ENCODE measurements at places on chromosomes 7 and 10.

- no peak for DNase-seq
Measured at GRCh38 chr10:122643931-122644534, 55.6 kb downstream of the C10orf120 start.

GRCh38 chr7:123966936-123967335 is 41.9 kb downstream of the SPAM1 start:
- DNase-seq: no peak

DNA sequence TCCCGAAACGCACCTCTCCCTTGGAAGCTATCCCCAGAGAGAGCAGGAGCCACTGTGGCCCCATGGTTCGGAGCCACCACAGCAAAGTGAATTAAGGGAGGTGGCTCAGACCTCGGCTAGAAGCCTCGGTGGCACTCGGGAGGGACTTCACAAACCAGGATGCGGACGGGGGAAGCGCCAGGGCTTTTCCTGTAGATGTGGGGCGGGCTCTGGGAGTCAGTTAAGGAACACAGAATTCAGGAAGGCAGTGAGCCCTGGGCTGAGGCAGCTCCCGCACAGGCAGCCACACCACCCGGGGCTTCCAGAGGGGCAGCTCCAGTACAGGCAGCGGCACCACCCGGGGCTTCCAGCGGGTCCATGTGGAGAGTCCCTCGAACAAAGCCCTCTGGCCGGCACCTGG is 42.7 kb upstream of the DPYSL4 start:
- no peak for DNase-seq

GRCh38 chr7:44539669-44540506 is 1.2 kb downstream of the NPC1L1 start:
- no peak for DNase-seq

- DNase-seq: no peak
Measured at GRCh38 chr7:143188994-143189393, 5.8 kb downstream of the TAS2R39 start.

GRCh38 chr10:51405580-51406351 is 293.6 kb downstream of the CSTF2T start:
- DNase-seq: no peak

- no peak for DNase-seq
Measured at GRCh38 chr7:85010306-85010705, 176.6 kb downstream of the SEMA3D start.

DNA sequence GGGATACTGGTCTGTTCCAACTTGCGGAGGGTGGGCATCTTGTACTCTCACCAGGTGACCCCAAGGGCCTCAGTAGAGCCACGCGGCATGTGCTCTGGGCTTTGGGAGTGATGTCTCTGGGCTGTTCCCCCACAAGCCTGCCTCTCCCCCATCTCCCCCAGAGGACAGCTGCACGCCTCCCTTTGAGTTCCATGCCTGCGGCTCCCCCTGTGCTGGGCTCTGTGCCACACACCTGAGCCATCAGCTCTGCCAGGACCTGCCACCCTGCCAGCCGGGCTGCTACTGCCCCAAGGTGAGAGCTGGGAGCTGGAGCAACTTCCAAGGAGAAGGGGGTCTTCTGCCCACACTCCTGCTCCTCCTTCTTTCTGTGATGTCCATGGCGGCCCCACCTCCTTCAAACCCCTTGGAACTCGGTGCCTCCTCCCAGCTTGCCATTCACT is 15.0 kb upstream of the ZNF862 start:
- no peak for DNase-seq

- DNase-seq: peak; percentile 3
Measured at GRCh38 chr7:44291066-44291732, 34.2 kb downstream of the CAMK2B start.

GRCh38 chr7:82258181-82258580 is 185.4 kb downstream of the CACNA2D1 start:
- no peak for DNase-seq

DNA sequence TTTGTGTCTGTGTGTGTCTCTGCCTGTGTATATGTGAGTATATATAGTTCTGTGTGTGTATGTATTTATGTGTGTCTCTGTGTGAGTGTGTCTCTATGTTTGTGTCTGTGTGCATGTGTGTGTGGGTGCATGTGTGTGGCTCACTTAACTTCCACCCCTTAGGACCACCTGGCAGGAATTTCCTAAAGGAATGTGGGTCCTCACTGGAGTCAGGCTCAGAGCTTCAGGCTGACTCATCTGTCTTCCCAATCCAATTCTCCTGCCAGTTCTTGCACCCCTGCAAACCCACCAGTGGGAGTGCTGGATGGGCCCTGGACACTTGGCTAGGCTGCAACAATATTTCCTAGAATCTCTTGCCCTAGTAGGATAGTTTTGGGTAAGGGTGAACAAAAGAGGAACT is 70.2 kb upstream of the GRB10 start:
- no peak for DNase-seq

GRCh38 chr7:39757604-39758003 is 134.2 kb downstream of the RALA start:
- no peak for DNase-seq

GRCh38 chr7:121023194-121023593 is 34.7 kb downstream of the CPED1 start:
- DNase-seq: no peak

DNA sequence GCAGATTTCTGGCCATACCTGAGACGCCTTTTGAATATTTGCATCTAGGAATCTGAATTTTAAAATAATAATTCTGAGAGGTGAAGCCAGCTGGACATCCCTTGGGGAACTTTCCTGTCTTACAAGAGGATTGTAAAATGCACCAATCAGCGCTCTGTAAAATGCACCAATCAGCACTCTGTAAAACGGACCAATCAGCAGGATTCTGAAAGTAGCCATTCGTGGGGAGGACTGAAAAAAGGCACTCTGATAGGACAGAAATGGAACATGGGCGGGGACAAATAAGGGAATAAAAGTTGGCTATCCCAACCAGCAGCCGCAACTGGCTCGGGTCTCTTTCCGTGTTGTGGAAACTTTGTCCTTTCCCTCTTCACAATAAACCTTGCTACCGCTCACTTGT is 9.9 kb downstream of the PPIF start:
- no peak for DNase-seq

DNA sequence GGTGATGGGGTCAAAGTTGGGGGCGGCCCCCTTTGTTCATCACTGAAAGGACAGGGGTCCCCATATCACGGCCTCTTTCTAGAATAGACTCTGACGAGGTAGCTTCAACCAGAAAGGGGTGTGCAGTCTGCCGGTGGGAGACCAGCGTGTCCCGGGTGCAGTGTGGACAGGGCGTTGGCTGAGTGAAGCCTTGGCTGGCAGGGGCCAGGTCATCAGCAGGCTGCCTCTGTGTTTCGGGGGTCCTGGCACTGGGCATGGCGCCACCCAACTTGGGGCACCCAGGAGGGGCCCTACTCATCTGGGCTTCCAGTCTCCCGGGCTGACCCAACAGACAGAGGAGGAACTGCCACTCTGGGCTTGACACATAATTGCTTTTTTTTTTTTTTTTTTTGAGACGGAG is 3.5 kb upstream of the AMZ1 start:
- DNase-seq: no peak

- no peak for DNase-seq
Measured at GRCh38 chr7:13651167-13651566, 338.3 kb downstream of the ETV1 start.

- DNase-seq: no peak
Measured at GRCh38 chr10:119189811-119190282, 11.2 kb upstream of the PRDX3 start.

GRCh38 chr7:41698726-41699125 is 4.2 kb downstream of the INHBA start:
- no peak for DNase-seq

- peak; percentile 78 for DNase-seq
Measured at GRCh38 chr7:130441408-130441869, 623 bp upstream of the CEP41 start.

GRCh38 chr10:71462062-71462935 is 65.6 kb downstream of the CDH23 start:
- no peak for DNase-seq

GRCh38 chr10:113252650-113253618 is 299.9 kb upstream of the HABP2 start:
- peak; percentile 46 for DNase-seq

DNA sequence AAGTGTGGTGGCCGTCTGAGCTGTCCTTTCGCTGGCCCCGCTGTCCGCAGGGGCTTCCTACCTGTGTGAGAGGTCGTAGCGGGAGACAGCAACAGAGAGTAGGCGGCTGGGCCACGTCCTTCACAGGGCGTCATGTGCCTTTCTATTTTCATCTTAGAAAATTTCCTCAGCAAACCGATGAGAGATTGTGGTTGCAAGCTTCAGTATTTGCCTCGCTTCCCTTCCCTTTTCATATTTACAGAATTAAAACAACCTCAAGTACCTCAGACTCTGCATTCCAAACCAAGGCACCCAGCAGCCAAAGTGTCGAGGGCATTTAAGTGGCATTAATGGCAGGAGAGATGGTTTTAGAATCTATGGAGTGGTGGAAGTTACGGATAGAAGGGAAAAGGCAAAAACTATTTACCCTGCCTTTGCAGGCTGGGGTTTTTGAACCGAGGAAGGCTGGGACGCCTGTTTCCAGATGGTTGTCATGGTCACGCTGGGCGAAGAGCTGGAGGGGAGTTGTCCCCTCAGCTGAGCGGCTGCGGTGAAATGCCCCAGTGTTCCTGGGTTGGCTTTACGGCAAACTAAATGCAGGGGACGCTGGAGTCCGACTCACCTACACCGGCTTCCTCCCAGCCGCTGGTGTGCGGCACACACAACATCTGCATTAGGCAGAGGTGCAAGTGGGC is 41.9 kb downstream of the WIPI2 start:
- DNase-seq: no peak

DNA sequence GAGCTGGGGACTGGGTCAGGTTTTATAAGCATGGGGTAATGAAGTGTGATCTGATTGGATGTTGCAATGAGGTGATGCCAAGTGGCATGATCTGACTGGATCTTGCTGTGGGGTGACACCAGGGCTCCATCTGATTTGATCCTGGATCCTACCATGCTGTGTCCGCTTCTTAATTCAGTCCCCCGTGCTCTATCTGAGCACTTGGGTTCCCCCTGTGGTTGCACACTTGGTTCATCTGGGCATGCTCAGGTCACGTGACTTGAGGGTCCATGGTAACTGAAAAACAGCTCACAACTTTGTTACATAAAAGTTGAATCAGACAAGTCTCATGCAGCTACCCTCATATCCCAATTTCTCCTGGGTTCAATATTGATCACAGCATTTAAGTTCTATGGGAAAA is 448.6 kb upstream of the NRP1 start:
- DNase-seq: no peak

GRCh38 chr10:78028438-78029268 is 662 bp downstream of the POLR3A start:
- DNase-seq: peak; percentile 62

DNA sequence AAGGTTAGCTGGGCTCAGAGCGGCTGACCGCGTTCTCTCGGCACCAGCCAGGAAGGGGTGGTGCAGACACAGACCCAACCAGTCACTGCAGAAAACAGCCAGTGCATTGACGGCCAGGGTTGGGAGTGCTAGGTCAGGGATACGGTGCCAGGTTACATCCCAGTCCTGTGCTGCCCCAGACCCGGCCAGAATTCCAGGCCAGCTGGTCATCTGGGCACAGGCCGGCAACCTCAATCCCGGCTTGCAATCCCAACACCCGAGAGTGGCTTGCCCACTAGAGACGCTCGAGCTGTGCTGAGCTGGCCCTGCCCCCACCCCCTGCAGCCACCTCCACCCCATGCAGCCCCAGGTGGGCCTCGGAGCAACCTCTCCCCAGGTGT is 3.8 kb downstream of the PRAP1 start:
- DNase-seq: no peak

All from iPS-NIHi11 (cell line).